CD4-positive, alpha-beta T cell treated with Interleukin-4 for 1 hour (primary cell): ENCODE measurements at places on chromosomes 6 and 20.

GRCh38 chr6:157476797-157477196 lies 95.8 kb downstream of the ZDHHC14 start:
- DNase-seq: no peak

- no peak for DNase-seq
Observed at GRCh38 chr6:125816828-125817280, 26.1 kb downstream of the NCOA7 start.

DNA sequence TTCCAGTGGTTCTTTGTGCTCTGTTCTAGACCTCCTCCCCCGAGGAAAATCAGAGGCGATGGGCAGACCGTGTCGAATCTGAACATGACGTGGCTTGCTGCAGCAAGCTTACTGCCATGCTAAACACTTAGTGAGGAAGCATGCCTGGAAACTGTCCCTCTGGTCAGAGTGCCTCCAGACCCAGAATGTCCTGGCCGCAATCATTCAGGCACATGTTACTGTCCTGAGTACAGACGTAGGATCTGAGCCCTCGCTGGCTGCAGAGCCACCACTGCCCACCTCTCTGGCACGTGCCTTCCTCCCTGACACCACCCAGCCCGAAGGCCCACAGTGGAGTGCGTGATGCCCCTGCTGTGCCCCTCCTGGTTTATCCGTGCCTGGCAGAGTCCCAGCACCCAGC lies 163.6 kb downstream of the SYNDIG1 start:
- no peak for DNase-seq

DNA sequence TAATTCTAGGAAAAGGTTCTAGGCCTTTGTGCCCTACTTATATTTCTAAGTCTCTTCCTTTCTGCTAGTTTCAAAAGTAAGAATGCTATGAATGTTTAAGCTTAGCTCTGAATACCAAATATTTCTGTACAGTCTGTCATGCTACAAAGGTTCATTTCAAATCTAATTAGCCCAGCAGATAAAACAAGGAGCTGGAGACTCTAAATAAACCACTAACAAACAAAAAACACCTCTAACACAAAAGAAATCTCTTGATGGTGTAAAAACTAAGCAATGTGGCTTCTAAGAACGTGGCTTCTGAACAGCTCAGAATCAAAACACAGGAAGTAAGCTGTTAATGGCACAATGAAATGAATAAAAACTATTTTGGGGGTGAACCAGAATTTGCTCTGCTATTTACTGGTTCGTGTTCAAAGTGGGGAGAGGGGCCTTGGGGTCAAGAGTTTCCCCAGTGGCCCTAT lies 198.3 kb downstream of the BCAS1 start:
- peak; percentile 49 for DNase-seq

GRCh38 chr6:25121186-25121585 lies 158.0 kb upstream of the CARMIL1 start:
- DNase-seq: no peak

DNA sequence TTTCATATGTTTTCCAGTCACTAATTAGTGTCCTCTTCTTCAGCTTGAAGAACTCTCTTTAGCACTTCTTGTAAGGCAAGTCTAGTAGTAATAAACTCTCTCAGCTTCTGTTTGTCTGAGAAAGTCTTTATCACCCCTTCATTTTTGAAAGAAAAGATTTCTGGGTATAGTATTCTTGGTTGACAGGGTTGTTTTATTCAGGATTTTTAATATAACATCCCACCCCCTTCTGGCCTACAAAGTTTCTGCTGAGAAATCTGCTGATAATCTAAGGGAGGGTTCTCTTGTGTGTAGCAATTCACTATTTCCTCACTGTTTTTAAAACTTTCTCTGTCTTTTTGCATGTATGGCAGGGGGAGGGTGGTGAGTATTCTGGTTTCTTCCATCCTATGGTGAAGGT lies 9.6 kb upstream of the WFDC11 start:
- DNase-seq: no peak

GRCh38 chr20:25247956-25248785 lies at the start of gene PYGB:
TSS of gene PYGB (plus strand) at chr20:25248085. CDS start at chr20:25248179, 94 bp downstream.
- peak; percentile 84 for DNase-seq

- DNase-seq: no peak
Observed at GRCh38 chr20:25259788-25260254, 11.9 kb downstream of the PYGB start.

- DNase-seq: no peak
Observed at GRCh38 chr6:127481111-127481510, 21.9 kb upstream of the KIAA0408 start.

- no peak for DNase-seq
Observed at GRCh38 chr6:10146715-10147451, 268.0 kb downstream of the TFAP2A start.

- no peak for DNase-seq
Observed at GRCh38 chr6:13072686-13073347, 255.5 kb downstream of the TBC1D7 start.

GRCh38 chr20:58056921-58057686 lies 171.3 kb downstream of the ANKRD60 start:
- DNase-seq: no peak

GRCh38 chr6:69059413-69059812 lies 424.3 kb downstream of the ADGRB3 start:
- no peak for DNase-seq
